ENCODE measurements at places on chromosomes 5 and 9.

- no peak for DNase-seq
Measured at GRCh38 chr5:135835766-135836165, 1.3 kb downstream of the SLC25A48 start.

DNA sequence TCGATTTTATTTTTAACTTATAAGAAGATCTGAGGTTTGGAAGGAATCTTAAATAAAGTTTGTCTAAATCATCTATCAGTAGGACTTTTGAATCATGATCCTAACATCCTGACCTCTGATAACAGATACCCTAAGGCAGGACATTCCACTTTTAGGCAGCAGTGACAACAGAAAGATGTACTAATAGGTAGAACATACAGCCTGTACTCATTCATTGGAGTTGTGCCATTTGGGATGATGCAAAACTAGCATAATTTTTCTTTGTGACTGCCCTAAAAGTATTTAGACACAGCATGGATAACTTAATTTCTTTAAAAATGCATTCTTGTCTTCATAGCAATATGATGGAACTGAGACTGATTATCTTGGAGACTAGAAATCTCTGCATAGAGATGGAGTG is 39.7 kb downstream of the CDC42SE2 start:
- DNase-seq: no peak

DNA sequence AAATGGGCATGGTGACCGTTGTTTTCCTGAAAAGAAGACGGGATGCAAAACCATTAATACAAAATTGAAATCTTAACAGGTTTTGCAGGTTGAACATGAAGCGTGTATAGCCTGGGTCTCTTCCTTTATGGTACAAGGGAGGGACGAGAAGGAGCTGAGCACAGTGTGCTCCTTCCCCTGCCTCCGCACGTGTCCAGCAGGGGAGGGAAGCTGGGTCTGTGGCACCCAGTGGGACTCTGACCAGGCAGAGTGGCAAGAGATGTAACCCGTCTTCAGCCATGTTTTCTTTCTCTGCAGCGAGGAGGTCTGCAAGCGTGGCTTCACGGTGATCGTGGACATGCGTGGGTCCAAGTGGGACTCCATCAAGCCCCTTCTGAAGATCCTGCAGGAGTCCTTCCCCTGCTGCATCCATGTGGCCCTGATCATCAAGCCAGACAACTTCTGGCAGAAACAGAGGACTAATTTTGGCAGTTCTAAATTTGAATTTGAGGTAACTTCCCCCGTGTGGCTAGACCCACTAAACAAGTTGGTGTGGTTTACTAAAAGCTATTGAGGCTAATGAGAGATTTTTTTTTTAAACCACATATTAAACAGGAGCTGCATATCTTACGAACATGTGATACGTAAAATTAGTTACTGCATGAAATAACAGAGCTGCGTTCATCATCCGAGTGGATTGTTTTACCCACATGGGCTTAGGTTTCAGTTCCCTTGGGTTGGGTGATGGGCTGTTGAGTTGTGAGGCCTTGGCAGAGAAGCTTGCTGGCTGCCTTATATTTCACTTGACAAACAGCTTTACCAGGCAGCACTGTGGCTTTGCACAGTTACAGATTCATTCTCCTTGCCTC is 143.7 kb downstream of the TRIO start:
- DNase-seq: no peak

- DNase-seq: peak; percentile 45
Measured at GRCh38 chr5:95861864-95862561, 39.5 kb upstream of the GLRX start.

- DNase-seq: no peak
Measured at GRCh38 chr5:84287951-84288350, 96.7 kb downstream of the EDIL3 start.

- DNase-seq: no peak
Measured at GRCh38 chr5:62920856-62921255, 342.2 kb downstream of the LRRC70 start.

DNA sequence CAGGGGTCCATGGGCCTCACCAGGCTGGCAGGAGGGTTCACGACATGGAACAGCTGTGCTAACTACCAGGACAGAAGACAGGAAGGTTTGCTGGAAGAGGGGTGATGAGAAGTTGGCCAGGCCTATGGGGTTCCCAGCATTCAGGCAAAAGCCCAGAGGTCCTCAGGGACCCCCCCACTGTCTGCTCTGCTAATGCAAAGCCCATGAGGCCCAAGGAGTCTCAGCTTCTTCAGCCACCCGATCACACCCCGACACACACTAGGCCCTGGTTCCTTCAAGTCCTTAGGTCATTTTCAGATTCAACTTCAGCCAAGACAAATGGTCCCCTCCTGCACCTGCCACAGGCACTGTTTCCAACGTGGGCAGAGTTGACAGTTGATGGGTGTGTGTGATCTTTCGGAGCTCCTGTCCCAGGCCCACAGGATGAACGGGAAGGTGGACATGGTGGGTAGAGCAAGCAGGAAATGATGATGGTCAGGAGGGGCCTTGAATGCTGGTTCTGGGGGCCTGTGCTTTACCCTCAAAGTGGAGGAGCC is 20.4 kb downstream of the ADAMTS2 start:
- no peak for DNase-seq

DNA sequence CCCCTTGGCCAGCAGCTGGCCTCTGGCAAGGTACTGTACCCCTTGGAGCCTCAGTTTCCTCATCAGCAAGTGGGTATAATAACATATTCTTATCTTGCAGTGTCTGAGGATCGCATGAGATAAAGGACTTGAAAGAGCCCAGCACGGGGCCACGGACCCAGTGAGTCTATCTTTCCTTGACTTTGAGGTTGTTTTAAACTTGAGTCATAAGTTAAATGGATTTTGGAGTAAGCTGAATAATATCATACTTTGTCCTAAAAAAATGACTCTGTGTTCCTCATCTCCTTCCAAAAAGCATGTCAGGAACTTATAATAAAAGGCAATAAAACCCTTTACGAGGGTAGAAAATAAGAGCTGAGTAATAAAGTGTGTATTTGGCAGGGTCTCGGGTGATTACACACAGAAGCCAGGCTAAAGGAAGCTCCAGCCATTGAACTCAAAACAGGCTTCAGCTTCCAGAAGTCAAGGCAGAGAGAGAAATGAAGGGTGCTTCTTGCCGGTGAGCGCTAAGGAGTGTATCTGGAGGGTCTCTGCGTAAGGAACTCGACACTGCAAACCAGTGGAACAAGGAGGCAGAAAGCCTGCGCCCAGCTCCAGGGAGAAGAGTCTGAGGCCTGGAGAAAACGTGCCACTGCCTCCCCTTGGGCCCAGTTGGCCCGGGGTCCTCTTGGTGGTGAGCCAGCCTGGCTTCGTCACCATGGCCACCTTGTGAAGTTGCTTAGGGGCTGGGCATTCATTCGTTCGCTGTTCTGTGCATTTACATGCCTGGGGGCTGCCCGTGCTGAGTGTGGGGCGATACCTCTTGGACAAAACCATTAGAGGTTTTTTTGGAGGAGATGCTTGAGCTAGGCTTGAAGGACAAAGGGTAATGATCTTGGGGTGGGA is 72.4 kb upstream of the PHYKPL start:
- DNase-seq: no peak
